Stimulated activated CD4-positive, alpha-beta T cell treated with anti-CD3 and anti-CD28 coated beads, Interleukin-4, amount 100 ng/mL, for 24 hours (primary cell): ENCODE measurements at places on chromosomes 13 and 19.

GRCh38 chr19:50457300-50457699, 19.0 kb upstream of the EMC10 start:
- DNase-seq, result no peak

GRCh38 chr13:110642291-110642981, 27.1 kb downstream of the NAXD start:
- no peak for DNase-seq

- no peak for DNase-seq
Observed at GRCh38 chr19:51271067-51271466, 20.2 kb downstream of the SIGLECL1 start.

- DNase-seq, result no peak
Observed at GRCh38 chr19:51803967-51804366, 9.0 kb downstream of the FPR3 start.

DNA sequence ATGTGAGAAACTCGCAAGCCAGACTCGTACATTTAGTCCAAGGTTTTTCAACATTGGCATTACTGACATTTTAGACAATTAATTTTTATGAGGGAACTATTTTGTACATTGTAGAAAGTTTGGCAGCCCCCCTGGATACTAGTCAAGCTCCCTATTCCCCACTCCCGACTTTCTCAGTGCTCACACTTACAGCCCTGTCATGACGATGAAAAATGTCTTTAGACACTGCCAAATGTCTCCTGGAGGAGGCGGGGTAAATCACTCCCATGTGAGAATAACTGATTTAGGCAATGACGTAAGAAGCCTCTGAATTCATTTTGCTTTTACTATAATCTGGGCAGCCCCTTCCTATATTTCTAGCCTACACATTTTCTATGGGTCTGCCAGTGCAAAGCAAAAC, 535.8 kb upstream of the KLHL1 start:
- DNase-seq, result no peak

DNA sequence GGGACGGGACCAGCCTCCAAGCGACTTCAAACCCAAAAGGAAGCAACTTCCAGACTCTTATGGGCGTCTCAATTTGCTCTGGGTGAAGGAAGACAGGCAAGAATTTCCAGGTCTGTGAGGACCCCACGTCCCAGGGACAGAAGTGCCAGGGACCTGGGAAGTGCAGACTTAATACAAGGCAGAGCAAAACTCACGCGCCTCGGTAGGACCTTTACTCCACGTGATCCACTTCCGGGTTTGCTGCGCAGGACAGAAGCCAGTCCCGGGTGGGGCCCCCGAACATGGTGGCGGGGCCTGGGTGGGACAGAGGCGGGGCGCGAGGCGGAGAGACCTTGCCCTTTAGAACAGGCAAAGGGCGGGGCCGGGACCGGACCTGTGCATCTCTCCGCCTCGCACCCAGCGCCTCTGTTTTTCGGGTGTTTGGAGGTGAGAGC, 9.3 kb downstream of the ZNF611 start:
- DNase-seq, result no peak

- no peak for DNase-seq
Observed at GRCh38 chr13:30908416-30908980, 2.4 kb downstream of the MEDAG start.

GRCh38 chr13:42354241-42355091, 82.5 kb downstream of the AKAP11 start:
- DNase-seq, result peak; percentile 58

DNA sequence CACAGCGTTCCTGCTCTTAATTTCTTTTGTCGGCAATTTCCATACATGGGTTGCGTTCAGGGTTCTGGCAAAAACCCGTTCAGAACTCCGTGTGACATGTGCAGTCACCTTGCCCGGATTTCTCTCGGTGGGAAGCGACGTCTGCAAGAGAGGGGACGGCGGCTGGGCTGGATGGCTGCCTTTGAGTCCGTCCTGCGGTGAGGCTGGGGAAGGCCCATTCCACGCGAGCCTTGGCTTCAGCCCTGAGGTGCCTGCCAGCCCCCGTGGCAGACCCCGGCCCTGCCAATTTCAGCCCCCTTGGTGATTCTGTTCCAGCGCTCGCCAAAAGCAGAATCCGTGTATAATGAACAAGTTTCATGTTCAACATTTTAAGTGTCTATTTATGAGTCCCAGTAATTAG, 72.6 kb upstream of the TSHZ3 start:
- no peak for DNase-seq

DNA sequence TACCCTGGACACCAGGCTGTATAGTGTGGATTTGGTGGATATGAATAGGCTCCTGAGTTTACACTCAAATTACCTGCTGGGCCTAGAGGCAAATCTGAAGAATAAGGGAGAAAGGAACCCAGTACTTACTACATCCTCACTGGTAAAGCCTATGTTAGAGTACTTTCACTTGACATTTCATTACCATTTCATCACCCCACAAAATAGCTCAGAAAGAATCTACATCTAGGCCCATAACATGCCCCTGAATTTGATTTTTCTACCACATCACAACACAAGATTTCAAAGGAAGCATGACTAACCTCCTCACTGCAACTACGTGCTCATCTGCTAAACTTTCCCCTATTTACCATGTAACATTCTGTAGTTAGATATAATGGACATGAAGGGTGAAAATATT, 43.3 kb downstream of the VWA8 start:
- peak; percentile 31 for DNase-seq

DNA sequence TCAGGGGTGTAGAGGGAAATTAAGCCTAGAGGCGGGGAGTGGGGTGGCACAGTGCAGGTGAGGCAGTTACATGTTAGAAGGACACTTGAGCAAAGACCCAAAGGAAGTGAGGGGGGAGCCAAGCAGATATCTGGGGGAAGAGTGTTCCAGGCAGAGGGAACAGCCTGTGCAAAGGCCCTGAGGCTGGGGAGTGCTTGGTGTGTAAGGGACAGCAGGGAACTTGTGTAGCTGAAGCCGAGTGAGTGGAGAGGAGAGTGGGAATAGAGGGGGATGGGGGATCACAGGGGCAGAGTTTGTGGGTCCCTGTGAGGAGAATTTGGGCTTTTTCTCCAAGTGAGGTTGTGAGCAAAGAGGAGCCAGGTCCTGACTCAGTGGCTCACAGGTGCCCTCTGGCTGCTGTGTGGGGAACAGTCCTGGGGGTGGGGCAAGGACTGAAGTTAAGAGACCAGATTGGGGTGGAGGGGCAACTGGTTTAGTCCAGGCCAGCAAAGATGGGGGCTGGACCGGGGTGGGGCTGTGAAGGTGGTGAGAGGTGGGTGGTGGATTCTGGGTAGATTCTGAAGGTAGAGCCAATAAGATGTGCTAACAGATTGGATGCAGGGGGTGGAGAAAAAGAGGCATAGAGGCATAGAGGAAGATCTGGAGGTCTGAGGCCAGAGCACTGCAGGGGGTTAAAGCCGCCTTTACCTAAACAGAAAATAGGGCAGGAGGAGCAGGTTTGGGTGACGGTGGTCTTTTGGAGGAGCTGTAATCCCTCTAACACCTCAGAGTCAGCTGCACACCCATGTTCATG, 75.3 kb downstream of the CACNA1A start:
- DNase-seq, result peak; percentile 59

DNA sequence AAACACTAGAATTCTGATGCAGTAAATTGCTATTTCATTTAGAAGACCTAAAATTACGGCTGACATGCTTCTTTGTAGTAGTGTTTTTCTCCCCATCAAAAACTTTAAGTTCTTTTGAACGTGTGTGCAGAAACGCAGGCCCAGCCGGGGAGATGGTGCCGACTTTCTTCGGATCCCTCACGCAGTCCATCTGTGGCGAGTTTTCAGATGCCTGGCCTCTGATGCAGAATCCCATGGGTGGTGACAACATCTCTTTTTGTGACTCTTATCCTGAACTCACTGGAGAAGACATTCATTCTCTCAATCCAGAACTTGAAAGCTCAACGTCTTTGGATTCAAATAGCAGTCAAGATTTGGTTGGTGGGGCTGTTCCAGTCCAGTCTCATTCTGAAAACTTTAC, 98.3 kb downstream of the TNFRSF19 start:
- no peak for DNase-seq

DNA sequence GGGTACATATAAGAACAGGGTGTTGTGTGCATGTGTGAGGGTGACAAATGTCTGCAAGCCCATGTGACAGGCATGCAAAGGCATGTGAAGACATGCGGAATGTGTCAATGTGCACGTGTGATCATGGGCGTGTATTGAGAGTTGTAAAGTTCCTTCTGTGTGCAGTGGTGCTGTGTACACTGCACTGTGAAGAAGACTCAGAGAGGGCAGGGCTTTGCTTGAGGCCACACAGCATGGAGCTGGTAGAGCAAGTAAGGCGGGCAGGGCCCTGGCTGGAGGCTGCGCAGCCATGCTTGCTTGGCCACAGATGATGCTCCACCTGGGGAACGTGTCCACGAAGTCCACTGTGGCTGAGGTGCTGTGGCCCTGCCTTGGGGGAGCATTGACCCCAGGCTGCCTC, 66.8 kb downstream of the PTPRS start:
- no peak for DNase-seq

GRCh38 chr19:43723588-43723987, 7.7 kb downstream of the IRGC start:
- no peak for DNase-seq

DNA sequence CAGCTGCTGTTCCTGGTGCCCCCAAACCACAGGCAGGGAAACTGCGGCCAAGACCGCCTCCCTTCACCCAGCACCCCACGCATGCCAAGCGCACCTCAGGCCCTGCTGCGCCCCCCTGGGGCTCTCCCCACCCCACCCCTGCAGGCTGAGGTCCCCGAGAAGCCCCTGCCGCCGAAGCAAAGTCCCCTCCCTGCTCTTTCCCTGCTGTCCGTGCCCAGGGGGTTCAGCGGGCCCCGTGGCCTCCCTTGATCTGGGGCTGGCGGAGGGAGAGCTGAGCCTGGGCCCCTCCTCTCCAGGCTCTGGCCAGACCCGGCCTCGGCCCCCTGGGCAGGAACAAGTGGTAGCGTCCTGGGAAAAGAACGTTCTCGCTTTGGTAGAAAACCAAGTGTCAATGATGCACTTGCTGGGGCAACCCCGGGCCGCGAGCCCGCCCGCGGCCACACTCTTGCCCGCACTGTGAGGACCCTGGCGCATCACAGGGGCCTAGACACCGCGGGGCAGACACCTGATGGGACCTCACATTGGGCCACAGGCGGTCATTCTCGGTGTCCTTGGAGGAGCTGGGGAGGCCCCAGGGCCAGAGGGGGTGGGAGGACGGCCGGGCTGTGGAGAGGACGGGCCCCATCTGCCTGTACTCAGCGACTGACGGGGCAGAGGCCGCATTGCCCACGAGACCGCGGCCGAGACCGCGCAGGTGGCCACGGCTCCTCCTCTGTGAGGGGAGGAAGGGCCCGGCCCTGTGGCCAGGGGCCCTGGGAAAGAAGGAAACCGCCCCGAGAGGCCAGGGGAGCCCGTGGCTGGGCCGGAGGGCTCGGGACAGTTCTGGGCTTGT, 29.0 kb downstream of the GPX4 start:
- DNase-seq, result peak; percentile 43

GRCh38 chr19:1265615-1266128, 3.5 kb upstream of the CIRBP start:
- DNase-seq, result peak; percentile 47

- peak; percentile 87 for DNase-seq
Observed at GRCh38 chr19:5031231-5032100, 62.6 kb downstream of the KDM4B start.

- no peak for DNase-seq
Observed at GRCh38 chr19:6800991-6801484, 28.5 kb downstream of the VAV1 start.

DNA sequence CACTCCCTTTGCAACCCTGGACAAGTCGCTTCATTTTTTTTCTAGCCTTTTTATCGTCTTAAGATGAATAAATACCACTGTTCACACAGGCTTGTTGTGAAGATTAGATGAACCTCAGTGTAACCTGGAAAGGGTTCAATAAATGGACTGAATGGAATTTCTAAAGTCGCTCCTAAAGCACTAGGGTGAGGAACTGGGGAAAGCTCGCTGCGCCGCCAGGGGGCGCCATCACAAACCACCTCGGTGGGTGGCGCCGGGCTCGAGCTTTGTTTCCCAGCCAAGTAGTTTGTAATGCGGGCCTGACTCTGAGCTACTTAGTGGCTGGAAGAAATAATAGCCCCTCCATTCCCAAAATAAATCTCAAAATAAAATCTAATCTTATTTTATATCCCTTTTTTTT, 2.2 kb upstream of the CEACAM6 start:
- peak; percentile 81 for DNase-seq

DNA sequence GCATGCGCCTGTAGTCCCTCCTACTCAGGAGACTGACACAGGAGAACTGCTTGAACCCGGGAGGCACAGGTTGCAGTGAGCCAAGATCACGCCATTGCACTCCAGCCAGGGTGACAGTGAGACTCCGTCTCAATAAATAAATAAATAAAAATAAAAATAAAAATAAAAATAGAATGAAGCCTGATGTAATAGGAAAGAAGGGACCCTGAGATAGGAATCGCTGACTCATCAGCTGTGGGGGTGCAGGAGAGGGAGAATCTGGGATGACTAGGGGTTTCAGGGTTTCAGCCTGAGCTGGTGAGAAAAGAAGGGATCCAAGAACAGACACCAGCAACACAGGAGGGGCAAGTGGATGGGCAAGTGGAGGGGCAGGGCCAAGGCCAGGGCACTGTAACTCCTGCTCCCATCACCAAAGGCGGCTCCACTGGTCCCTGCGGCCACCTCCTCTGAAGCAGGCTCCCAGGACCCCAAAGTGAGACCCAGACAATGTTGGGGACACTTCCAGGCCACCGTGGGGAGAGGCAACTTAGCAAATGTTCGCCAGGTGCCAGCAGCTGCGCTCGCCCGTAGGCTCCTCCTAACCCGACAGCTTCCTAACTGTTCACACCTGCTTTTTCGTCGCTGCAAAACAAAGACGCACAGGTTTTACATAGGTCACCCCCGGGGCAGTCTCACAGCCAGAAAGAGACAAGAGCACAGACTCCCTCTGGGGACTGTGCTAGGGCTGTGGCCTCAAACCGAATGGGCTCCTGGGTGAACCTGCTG, 1.2 kb downstream of the HAUS8 start:
- DNase-seq, result no peak

DNA sequence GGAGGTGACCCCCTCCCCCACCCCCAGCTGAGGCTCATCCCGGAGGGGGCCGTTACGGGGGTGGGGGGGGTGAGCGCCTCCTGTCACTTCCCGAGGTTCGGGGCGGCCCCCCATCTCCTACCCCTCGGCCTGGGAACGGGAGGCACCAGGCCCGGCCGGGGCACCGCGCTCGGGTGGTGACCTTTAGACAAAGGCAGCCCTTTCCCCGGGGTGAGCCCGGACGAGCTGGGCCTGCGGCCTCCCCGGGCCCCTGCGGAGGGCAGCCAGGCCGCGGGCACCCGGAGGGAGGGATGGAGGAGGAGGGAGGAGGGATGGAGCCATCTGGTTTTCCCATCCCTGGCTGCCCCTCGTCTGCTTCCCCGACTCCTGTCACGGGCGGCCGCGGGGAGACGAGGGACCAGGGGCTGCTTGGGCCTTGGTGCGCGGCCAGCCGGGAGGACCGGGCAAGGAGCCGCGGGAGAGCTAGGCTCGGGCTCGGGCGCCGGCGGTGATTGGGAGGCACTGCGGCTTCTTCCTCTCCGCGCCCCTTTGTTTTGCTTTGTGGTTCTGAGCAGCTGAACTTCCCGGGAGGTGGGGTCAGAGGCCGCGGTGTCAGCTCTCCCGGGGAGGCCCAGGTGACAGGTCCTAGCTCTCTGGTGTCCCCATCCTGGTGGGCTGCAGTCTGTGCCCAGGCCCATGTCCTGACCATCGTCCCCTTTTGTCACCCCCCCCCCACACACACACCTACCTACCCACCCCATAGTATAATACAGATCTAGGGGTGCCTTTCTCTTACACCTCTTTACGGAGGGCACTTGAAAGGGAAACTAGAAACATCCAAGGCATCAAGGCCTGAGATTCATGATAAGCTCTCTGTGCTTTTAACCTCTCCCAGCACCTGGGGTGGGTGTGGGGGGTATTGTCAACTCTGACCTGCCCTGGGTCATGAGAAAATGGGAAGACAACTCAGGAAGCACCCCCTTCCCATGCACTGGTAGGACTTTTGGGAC, 1.3 kb downstream of the BICRA start:
- peak; percentile 49 for DNase-seq
